ENCODE measurements at places on chromosomes 12 and 14.

- no peak for DNase-seq
Observed at GRCh38 chr14:51073731-51074130, 21.2 kb downstream of the TRIM9 start.

- no peak for DNase-seq
Observed at GRCh38 chr14:77543637-77544334, 45.2 kb upstream of the ISM2 start.

DNA sequence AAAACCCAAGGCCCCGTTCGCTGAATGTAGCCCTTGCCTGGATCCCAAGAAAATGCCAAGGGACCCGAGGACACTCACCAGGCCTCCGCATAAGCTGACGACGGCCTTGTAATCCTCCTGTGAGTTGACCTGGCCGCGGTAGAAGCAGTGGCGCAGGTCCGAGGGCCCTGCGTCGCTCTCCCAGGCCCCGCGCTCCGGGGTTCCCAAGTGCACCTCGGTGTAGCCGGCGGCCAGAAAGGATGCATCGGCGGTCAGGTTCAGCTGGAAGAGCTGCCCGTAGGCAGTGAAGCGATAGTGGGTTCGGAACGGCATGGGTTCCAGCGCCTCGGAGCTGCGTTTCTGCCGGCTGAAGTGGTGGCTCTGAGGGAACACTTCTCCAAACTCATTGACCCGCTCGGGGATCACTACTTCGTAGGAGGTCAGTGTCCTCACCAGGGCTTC is 1.2 kb downstream of the ADAMTS20 start:
- DNase-seq, result no peak

- DNase-seq, result no peak
Observed at GRCh38 chr12:2226641-2227040, 173.9 kb downstream of the CACNA1C start.

DNA sequence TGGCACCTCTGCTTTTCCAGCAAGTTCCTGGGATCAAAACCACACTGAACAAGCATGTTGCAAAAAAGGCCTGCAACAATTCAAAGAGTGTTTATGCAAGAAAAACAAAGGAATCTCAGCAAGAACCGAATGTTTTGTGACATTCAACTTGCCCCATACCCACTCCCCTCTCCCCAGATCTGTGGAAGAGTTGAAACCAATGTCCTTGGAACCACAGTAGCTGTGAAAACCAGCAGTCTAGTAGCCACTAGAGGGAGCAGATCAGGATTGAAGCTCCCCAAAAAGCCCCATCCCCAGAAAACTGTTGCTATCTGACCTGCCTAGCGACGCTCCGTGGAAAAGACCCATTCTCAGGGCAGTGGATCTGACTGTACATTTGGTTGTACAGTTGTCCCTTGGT is 27.1 kb downstream of the PRKAB1 start:
- no peak for DNase-seq

DNA sequence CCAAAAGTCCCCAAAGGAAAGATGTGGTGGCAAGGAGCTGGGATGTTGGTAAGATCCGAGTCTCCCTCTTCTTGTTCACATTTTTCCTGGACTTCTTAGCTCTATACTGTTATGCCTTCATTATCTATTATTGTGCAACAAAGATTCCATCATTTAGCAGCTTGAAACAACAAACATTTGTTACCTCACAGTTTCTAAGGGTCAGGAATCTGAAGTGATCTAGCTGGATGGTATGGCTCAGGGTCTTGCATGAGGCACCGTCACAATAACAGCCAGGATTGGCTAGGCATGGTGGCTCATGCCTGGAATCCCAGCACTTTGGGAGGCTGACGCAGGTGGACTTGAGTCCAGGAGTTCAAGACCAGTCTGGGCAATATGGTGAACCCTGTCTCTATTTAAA is 51.1 kb upstream of the KRAS start:
- no peak for DNase-seq

DNA sequence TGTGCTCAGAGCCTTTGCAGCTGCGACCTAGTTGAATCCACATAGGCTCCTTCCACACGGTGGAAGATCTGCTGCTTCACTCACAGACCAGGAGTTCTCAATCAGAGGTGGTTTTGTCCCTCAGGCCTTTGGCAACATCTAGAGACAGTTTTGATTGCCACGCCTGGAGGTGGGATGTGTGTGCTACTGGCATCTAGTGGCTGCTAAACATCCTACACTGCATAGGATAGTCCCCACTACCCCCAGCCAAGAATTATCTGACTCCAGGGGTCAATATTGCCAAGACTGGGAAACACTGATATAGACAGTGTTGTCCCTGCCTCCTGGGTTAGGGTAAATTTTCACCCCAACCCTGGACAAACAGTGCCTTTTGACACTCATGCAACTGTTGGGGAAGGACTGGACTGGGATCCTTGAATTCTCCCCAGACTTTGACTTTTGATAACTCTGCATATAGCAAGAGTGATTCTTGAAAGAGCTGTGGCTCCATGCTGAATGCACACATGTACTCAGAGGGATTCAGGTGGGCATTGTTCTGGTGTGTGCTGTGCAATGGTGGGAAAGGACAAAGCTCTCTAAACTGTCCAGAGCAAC is 39.8 kb downstream of the BAZ2A start:
- DNase-seq, result no peak

GRCh38 chr14:56199982-56200577 is 81.9 kb downstream of the PELI2 start:
- DNase-seq, result no peak

GRCh38 chr12:69508621-69509020 is 38.4 kb downstream of the FRS2 start:
- DNase-seq, result no peak

GRCh38 chr12:68225576-68226476 is at the start of gene IL26:
IL26 (minus strand) TSS chr12:68225810; CDS start chr12:68225756, 54 bp downstream.
- no peak for DNase-seq

DNA sequence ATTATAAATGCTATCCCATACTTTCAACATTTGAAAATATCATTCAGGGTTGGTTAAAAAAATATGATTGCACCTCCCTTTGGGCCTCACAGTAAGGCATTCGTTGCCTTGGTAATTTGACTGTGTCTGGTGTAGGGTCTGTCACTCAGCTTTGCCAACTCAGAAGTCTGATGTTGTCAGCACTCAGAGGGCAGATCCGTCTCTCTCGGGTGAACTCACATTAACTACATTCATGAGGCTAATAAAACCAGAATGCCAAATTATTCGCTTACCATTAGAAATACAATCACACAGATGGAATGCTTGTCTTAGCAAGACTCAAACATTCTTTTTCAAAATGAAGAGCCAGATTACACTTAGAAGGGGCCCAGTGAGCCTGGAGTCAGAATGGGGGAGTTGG is 53.0 kb downstream of the NPAS3 start:
- no peak for DNase-seq

- no peak for DNase-seq
Observed at GRCh38 chr14:52069307-52070050, 620 bp upstream of the NID2 start.

- peak; percentile 35 for DNase-seq
Observed at GRCh38 chr12:113232840-113233585, 11.7 kb downstream of the TPCN1 start.

- no peak for DNase-seq
Observed at GRCh38 chr14:62308316-62308715, 546.1 kb downstream of the SNAPC1 start.

Data from stimulated activated CD8-positive, alpha-beta memory T cell treated with anti-CD3 and anti-CD28 coated beads, Interleukin-12 subunit alpha, Interleukin-12 subunit beta, amount 100 ng/mL, for 4 hours (primary cell).